ENCODE measurements at places on chromosomes 4 and X. TPM values are rescaled to one million over a fixed set of nuclear protein-coding genes. Genes with fewer than 3 reads are reported as not detected.

GRCh38 chr4:56976837-56977320 lies 527 bp downstream of the NOA1 start:
- peaks cover 31% of the 10 kb centered on the region for H3K36me3 ChIP-seq
- H3K4me1 ChIP-seq = peaks cover 26% of the 10 kb centered on the region
- DNase-seq = peak; percentile 49
- no peaks in the 10 kb centered on the region for H3K27me3 ChIP-seq
- H3K4me3 ChIP-seq = peak overlapping the region; percentile 95

DNA sequence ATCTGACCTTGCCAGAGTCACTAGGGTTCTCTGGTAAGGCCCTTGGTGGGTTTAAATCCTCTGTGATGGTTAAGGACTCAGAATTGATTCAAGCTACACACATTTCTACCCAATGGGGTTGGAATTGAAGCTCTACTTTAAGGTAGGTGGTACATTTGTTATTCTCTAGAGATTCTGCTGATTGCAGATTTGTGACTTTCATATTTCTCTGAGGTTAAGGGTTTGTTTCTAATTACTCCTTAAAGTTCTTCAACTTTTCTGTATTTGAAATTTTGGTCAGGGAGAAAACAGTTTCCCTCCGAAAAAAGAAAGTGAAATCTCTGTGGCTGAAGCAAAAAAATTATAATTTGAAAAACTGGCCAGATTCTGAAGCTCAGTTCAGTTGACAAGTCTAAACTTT lies 25.8 kb upstream of the USP46 start:
- H3K4me3 ChIP-seq = no peak overlapping the region
- H3K27ac ChIP-seq = no peak overlapping the region
- DNase-seq = no peak
- no peaks in the 10 kb centered on the region for H3K36me3 ChIP-seq

DNA sequence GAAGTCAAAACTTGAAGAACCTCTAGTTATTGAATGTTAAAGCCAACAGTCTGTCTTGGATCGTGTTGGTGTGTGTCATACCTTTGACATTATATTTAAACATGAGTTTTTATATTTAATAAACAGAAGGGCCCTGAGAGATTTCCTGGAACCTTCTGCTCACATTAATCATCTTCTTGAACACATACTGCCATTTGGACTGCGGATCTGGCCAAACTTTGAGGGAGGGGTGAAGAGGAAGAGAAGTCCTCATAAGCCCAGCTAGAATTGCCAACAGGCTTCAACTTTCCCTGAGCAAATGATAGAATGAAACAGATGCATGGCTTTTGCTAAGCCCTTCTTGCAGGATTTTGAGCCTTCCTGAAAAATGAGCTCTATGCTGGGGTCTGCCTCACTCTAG lies 27.4 kb downstream of the CCKAR start:
- no peaks in the 10 kb centered on the region for H3K36me3 ChIP-seq
- no peaks in the 10 kb centered on the region for H3K27me3 ChIP-seq
- DNase-seq = no peak
- peaks cover 7% of the 10 kb centered on the region for H3K4me1 ChIP-seq
- no peak overlapping the region for H3K4me3 ChIP-seq

GRCh38 chrX:13966071-13966792 lies 63.5 kb downstream of the GEMIN8 start:
- no peaks in the 10 kb centered on the region for H3K36me3 ChIP-seq
- H3K27ac ChIP-seq = no peak overlapping the region
- H3K27me3 ChIP-seq = no peaks in the 10 kb centered on the region

- H3K4me1 ChIP-seq = peaks cover 15% of the 10 kb centered on the region
- DNase-seq = no peak
- no peaks in the 10 kb centered on the region for H3K36me3 ChIP-seq
- no peak overlapping the region for H3K27ac ChIP-seq
- no peak overlapping the region for H3K4me3 ChIP-seq
Measured at GRCh38 chrX:133610056-133610455, 194.8 kb upstream of the GPC4 start.

DNA sequence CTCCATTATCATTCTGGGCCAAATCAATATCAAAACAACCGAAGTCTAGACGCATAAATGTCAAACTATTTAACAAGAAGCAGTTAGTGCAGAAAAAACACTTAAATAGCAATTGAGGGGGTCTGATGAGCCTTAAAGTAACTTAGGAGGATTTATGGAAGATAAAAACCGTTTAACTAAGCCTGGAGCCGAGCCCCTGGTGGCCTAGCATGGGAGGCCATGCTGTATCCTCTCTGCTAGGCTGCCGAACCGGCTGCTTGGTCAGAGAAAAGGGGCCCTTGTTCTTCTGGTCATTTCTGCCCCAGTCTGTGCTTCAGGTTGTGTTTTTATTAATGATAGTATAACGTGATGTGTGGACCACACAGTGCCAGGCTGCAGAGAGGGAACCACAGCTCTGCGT lies 72.4 kb downstream of the CPZ start:
- no peak for DNase-seq
- no peaks in the 10 kb centered on the region for H3K4me1 ChIP-seq
- no peaks in the 10 kb centered on the region for H3K27me3 ChIP-seq
- H3K4me3 ChIP-seq = no peak overlapping the region
- H3K36me3 ChIP-seq = no peaks in the 10 kb centered on the region

- H3K27ac ChIP-seq = no peak overlapping the region
- DNase-seq = no peak
- H3K4me3 ChIP-seq = no peak overlapping the region
- H3K27me3 ChIP-seq = no peaks in the 10 kb centered on the region
Measured at GRCh38 chr4:175062183-175062592, 144.0 kb downstream of the ADAM29 start.

- DNase-seq = no peak
- no peaks in the 10 kb centered on the region for H3K36me3 ChIP-seq
- H3K27ac ChIP-seq = no peak overlapping the region
- H3K4me3 ChIP-seq = no peak overlapping the region
Measured at GRCh38 chr4:47990145-47990544, 26.3 kb downstream of the CNGA1 start.

- H3K36me3 ChIP-seq = no peaks in the 10 kb centered on the region
- no peak overlapping the region for H3K27ac ChIP-seq
- H3K4me1 ChIP-seq = no peaks in the 10 kb centered on the region
- H3K4me3 ChIP-seq = no peak overlapping the region
- H3K27me3 ChIP-seq = no peaks in the 10 kb centered on the region
- DNase-seq = no peak
Measured at GRCh38 chrX:11589641-11590040, 76.1 kb downstream of the ARHGAP6 start.

- H3K27ac ChIP-seq = peak overlapping the region; percentile 17
- H3K4me3 ChIP-seq = no peak overlapping the region
- peaks cover 41% of the 10 kb centered on the region for H3K4me1 ChIP-seq
- H3K36me3 ChIP-seq = no peaks in the 10 kb centered on the region
Measured at GRCh38 chr4:123412700-123413512, 16.3 kb downstream of the SPRY1 start.

GRCh38 chr4:121777625-121778024 lies 12.7 kb upstream of the SMIM43 start:
- DNase-seq = no peak
- no peaks in the 10 kb centered on the region for H3K36me3 ChIP-seq
- H3K4me1 ChIP-seq = no peaks in the 10 kb centered on the region
- H3K27me3 ChIP-seq = no peaks in the 10 kb centered on the region

- no peak overlapping the region for H3K27ac ChIP-seq
- DNase-seq = no peak
- no peaks in the 10 kb centered on the region for H3K36me3 ChIP-seq
- no peaks in the 10 kb centered on the region for H3K4me1 ChIP-seq
Measured at GRCh38 chr4:106497271-106497670, 128.7 kb upstream of the GIMD1 start.

DNA sequence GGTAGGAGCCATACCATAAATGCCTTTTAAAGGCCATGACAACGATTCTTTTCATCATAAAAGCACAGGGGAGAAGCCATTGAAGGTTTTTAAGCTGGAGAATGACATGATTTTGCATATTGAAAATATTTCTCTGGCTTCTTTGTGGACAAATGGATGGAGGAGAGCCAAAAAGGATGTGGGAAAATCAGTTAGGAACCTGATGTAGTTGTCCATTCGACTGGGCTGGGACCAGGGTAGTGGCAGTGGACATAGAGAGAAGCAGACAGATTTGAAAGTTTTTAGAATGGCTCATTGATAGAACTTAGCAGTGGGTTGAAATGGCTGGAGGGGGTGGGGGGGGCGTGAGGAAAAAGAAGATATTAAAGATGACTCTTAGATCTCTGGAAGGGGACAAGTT lies 19.7 kb upstream of the MSN start:
- no peak for DNase-seq
- no peak overlapping the region for H3K27ac ChIP-seq
- no peak overlapping the region for H3K4me3 ChIP-seq
- H3K36me3 ChIP-seq = no peaks in the 10 kb centered on the region

- H3K4me1 ChIP-seq = no peaks in the 10 kb centered on the region
- DNase-seq = no peak
- H3K36me3 ChIP-seq = no peaks in the 10 kb centered on the region
- no peaks in the 10 kb centered on the region for H3K27me3 ChIP-seq
Measured at GRCh38 chr4:20643631-20644030, 56.6 kb upstream of the PACRGL start.

DNA sequence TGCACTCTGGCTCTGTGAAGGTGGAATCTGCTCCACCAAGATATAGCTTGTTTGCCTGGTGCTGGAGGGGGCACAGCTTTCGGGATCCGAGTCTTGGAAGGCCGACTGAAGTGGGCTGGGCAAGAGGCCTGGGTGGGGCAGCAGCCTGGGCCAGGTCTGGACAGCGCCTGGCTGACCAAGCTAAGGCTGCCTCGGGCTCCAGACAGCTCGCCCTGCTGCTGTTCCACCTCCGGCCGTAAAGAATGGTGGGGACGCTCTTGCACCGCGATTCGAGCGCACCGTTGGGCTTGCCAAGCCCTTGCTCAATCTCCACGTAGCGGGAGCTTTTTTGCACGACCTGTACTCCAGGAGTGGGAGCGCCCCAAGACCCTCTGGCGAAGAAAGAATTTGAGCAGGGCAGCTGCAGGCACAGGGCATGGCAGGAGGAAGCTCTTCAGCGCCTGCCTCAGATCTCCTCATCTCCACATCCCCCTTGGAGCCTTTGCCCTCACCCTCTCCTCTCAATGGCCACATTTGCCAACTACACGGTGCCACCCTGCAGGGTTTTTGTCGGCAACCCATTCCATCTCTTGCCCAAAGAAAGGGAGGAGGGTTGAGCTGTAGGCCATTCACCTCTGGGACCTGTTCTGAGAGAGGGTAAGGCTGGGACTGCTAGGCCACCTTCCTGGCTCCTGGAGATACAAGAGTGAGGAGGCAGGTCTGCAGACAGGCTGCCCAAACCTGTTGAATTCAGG lies 18.9 kb downstream of the CNGA2 start:
- no peaks in the 10 kb centered on the region for H3K36me3 ChIP-seq
- no peaks in the 10 kb centered on the region for H3K27me3 ChIP-seq
- H3K27ac ChIP-seq = no peak overlapping the region
- peak; percentile 65 for DNase-seq

- no peaks in the 10 kb centered on the region for H3K36me3 ChIP-seq
- H3K27ac ChIP-seq = no peak overlapping the region
Measured at GRCh38 chr4:151095142-151095541, 4.3 kb upstream of the RPS3A start.

GRCh38 chr4:142238589-142238988 lies 602.2 kb downstream of the IL15 start:
- H3K36me3 ChIP-seq = no peaks in the 10 kb centered on the region
- DNase-seq = no peak
- H3K4me3 ChIP-seq = no peak overlapping the region
- H3K27ac ChIP-seq = no peak overlapping the region
- H3K27me3 ChIP-seq = no peaks in the 10 kb centered on the region

The CTAG1A gene
- total RNA-seq = not detected

The NEUROG2 gene
- not detected for total RNA-seq
